ENCODE measurements at places on chromosomes 1 and 21.

- peak; percentile 37 for DNase-seq
These were observed 117.7 kb downstream of the CTH start for GRCh38 chr1:70528590-70529333.

- no peak for DNase-seq
These were observed 37.0 kb downstream of the ZBTB8B start for GRCh38 chr1:32501865-32502264.

GRCh38 chr1:153687346-153688125 lies 9.0 kb downstream of the NPR1 start:
- no peak for DNase-seq

DNA sequence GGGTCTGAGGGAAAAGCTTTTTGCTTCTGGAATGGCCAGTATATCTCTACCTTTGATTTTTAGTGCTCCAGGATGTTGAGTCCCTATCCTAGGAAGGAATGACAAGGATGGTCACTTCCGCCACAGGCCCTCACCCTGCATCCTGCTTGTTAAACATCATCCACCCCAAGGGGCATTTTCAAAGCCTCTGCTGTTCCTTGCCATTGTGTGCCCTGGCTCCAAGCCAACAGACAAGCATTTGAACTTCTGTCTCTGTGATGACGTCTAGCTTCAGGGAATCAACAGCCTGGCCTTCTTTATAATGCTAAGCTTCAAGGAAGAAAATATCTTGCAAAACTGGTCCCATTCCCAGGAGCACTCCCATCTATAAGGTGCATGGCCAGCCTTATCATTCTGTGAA lies 12.3 kb upstream of the JAM2 start:
- no peak for DNase-seq

GRCh38 chr1:29416267-29417146 lies 180.2 kb downstream of the PTPRU start:
- no peak for DNase-seq

GRCh38 chr1:47659146-47659545 lies 221.3 kb downstream of the FOXD2 start:
- no peak for DNase-seq

DNA sequence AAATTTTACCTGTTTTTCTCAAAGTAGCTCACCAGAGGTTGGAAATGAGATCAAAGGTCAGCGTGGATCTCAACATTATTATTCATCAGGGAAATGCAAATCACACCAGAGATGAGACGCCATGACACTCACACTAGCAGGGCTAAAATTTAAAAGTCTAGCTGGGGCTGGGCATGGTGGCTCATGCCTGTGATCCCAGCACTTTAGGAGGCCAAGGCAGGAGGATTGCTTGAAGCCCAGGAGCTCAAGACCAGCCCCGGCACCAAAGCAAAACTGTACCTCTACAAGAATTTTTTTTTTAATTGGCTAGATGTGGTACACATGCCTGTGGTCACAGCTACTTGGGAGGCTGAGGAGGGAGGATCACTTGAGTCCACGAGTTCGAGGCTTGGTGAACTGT lies 41.4 kb upstream of the PCBP3 start:
- no peak for DNase-seq

GRCh38 chr1:194069168-194069830 lies 882.9 kb upstream of the B3GALT2 start:
- DNase-seq = no peak

- no peak for DNase-seq
These were observed 7.1 kb downstream of the CHRNB2 start for GRCh38 chr1:154574716-154575115.

DNA sequence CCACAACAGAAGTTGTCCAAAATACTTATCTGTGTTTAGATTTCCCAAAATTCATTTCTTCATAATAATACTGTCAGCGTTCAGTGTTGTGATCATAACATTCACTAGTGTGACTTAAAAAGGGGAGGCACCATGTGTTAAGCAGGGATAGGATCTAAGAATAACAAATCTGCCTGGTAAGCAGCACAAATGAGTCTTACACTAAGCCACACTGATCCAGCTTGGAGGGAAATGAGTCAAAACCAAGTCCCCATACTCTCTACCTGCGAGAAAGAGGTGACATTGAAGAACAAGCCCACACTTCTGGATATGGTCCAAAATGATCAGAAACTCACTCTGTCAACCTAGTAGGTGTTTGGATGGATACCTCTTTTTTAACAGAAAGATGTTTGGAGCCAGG lies 145.5 kb downstream of the CRB1 start:
- DNase-seq = no peak

GRCh38 chr1:94358630-94359599 lies 59.3 kb upstream of the ABCD3 start:
- DNase-seq = no peak

DNA sequence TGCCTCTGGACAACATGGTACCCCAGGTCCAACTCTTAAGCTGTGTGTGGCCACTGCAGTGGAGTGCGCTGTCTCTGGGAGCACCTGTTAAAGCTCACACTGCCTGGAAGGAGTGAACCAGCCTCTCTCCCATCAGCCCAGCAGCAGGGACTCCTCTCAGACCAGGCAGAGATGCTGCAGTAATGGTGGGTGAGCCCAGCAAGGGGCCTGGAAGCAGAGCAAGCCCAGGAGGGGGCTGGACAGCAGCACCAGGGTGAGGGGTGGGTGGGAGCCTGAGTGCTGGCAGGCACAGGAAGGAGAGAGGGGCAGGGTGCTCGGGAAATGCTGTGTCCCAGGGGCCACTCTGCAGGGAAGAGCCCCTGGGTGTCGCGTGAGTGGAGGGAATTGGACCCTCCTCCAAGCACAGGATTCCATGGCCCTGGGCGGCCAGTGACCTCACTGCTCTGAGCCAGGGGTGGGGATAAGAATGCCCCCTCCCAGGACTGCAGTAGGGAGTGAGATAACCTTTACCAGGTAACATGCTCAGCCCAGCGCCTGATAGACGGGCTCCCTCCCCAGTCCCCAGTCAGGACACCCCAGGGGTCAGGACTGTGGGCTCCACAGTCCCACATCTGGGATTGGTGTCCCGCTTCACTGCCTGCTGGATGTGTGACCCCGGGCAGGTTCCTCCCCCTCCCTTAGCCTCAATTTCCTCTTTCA lies 313.1 kb downstream of the MATN1 start:
- no peak for DNase-seq

Measured in brain microvascular endothelial cell (primary cell).